Nasal cavity respiratory epithelium epithelial cell of viscerocranial mucosa (primary cell): ENCODE measurements at places on chromosomes 7 and 10. TPM values are rescaled to one million over a fixed set of nuclear protein-coding genes. Genes with fewer than 3 reads are reported as not detected.

Gene MUC3A
- total RNA-seq: not detected in 2 replicates

Gene MGMT
- total RNA-seq: 8.5 and 15.8 TPM in 2 replicates

Gene ALOX5
- total RNA-seq: under 0.01 and 5.6 TPM in 2 replicates

Gene FAM25C
- 13.7 TPM in 1 of 2 replicates, not detected in the other for total RNA-seq

Gene SPAG6
- total RNA-seq: not detected in 2 replicates
